ENCODE measurements at places on chromosomes 6 and 20. TPM values are rescaled to one million over a fixed set of nuclear protein-coding genes. Genes with fewer than 3 reads are reported as not detected.

DEFB124 gene
- total RNA-seq, result not detected

- DNase-seq, result no peak
These were observed 72.0 kb upstream of the B3GAT2 start for GRCh38 chr6:71028877-71029252.

DNA sequence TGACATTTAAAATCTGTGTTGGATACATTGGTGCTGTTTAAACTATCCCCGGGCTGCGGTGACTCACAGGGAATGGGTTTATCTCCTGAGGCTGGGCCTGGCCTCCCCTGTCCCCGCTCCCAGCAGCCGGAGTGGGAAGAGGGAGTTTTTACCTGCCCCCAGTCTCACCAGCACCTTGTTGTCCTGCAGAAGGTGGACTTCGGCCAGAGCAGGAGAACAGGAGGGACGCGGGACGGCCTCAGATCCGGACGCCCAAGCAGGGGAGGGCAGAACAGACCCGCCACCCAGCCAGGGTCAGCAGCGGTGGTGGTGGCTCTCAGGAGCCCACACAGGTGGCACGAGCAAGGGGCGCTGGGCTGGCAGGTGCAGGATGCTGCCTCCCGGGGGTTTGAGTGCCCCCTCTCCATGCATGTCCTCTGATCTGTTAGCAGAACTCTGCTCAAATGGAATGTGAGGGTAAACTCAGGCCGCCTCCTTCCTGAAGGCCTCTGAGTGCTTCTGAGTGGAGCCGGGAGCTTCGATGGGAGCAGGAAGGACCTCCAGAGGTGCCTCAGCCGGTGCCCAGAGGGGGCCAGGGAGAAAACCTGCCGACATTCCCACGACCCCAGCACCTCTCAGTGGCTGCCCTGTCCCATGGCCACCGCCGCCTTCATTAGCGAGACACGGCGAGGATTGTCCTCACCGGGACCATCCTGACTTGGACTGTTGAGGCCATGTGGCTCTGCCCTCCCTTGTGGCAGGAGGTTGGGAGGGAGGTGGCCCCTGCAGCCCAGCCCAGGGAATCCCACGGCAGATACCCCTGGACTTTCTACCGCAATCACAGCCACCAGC lies 43.4 kb upstream of the MRGBP start:
- no peak for DNase-seq

DNA sequence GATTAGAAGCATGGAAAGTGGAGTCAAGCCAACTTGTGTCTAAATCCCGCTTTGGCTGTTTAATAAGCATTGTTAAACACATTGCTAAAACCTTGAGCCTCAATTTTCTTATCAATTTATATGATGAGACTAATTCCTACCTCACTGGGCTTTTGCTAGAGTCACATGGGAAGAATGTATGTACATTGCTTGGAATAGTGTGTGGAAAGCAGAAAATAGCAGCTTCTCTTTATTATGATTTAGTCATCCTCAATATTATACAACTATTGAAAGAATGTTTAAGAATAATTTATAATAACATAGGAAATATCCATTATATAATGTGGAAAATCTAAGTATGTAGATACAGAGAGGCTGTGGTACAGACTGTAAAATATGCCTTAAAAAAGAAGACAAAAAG lies 313.0 kb upstream of the CDYL start:
- DNase-seq, result no peak
